ENCODE measurements at places on chromosomes 7 and 10. TPM values are rescaled to one million over a fixed set of nuclear protein-coding genes. Genes with fewer than 3 reads are reported as not detected.

GRCh38 chr7:51620706-51621105 is 304.1 kb upstream of the COBL start:
- DNase-seq: no peak

GRCh38 chr10:49149881-49150280 is 16.1 kb upstream of the FAM170B start:
- DNase-seq: no peak

DNA sequence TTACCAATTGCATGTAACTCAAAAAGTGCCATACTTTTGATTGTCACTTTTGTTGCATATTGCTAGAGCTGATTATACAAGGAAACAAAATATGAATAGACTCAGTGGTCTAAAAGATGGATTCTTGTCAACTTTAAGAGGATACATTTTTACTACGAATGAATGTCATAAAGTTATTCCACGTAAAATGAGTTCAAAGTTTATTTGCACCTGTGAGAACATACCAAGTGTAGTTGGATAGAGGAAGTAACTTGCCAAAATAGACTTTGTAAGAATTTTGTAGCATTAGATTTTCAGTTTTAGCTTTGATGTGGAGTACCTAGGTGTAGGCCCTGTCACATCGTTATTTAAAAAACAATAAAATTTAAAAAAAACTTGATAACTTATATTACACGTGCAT is 106.2 kb downstream of the PHF14 start:
- no peak for DNase-seq

DNA sequence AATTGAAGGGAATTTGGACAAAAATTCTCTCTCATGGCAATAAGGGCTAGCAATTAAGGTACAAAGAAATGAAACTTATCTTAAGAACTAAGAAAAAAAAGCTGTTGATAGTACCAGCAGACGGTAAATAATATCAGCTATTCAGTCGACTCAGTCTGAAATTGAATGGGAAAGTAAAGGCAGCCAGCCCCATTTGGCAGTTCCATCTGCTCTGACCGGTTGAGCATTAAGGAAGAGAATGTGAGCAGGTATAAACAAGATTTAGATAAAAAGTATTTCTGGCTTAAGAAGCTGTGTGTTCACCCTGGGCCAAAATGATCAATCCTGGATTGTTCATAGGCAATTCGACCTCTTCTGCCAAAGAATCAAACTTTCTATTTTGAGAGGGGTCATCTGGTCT is 154.6 kb upstream of the NPVF start:
- no peak for DNase-seq

DNA sequence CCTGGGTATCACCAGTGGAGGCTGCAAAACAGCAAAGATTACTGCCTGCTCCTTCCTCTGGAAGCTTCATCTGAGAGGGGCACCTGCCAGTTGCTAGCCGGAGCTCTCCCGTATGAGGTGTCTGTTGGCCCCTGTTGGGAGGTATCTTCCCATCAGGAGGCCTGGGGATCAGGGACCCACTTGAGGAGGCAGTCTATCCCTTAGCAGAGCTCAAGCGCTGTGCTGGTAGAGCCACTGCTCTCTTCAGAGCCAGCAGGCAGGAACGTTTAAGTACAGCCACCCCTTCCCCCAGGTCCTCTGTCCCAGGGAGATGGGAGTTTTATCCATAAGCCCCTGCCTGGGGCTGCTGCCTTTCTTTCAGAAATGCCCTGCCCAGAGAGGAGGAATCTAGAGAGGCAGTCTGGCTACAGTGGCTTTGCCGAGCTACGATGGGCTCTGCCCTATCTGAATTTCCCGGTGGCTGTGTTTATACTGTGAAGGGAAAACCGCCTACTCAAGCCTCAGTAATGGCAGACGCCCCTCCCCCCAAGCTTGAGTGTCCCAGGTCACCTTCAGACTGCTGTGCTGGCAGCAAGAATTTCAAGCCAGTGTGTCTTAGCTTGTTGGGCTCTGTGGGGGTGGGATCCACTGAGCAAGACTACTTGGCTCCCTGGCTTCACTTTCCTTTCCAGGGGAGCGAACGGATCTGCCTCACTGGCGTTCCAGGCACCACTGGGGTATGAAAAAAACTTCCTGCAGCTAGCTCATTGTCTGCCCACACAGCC is 19.6 kb downstream of the SEMA3E start:
- no peak for DNase-seq

- DNase-seq: no peak
Observed at GRCh38 chr7:74583630-74584029, 73.9 kb upstream of the GTF2I start.

- DNase-seq: no peak
Observed at GRCh38 chr7:134710854-134711624, 64.4 kb downstream of the BPGM start.

DNA sequence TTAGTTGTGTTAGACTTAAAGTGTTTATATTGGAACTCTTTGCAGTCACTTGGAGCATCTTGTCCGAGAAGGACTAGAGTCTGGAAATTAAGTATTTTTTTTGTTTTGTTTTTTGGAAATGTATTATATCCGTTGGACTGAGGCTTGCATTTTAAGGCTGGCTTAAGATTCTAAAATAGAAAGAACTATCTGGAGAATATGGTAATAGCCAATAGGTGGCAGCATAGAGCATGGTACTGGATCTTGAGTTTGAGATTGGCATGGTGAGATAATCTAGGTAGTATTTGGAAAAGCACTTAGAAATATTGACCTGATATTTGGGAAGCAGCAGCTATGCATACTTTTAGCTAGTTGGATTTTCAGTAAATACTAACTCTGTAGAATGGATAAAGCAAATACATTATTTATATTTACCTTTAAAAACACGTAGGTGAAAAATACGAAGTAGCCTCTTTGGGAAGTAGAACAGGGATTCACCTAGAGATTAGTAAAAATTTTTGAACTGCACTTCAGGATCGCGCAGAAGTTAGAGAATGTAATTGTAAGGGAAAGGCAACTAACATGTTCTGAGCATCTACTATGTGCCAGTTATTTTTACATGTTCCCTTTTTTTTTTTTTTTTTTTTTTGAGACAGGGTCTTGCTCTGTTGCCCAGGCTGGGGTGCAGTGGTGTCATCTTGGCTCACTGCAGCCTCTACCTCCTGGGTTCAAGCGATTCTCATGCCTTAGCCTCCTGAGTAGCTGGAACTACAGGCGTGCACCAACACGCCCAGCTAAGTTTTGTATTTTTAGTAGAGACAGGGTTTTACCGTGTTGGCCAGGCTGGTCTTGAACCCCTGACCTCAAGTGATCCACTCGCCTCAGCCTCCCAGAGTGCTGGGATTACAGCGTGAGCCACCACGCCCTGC is 78.6 kb downstream of the LCOR start:
- peak; percentile 24 for DNase-seq

Gene CDC14C
- total RNA-seq: not detected

Gene SGCE
- total RNA-seq: 17.4 TPM

Gene CCDC6
- 54.9 TPM for total RNA-seq

Gene ANKRD7
- total RNA-seq: not detected

Gene CEP55
- total RNA-seq: 63.7 TPM

Gene TM9SF3
- total RNA-seq: 79.3 TPM

All from HCT116 (cell line).